ENCODE measurements at places on chromosomes 4 and X. TPM values are rescaled to one million over a fixed set of nuclear protein-coding genes. Genes with fewer than 3 reads are reported as not detected.

The FDCSP gene
- total RNA-seq = not detected

The USP26 gene
- not detected for total RNA-seq

The CDX4 gene
- total RNA-seq = not detected

The MAML3 gene
- total RNA-seq = 0.32 TPM

The MAGEA10 gene
- not detected for total RNA-seq

The SLC26A1 gene
- 0.49 TPM for total RNA-seq

The SMR3B gene
- total RNA-seq = not detected

- no peaks in the 10 kb centered on the region for H3K27me3 ChIP-seq
- peak within 1 kb of the TSS; percentile 93 for H3K27ac ChIP-seq
- peaks cover 12% of the 10 kb centered on the region for H3K4me1 ChIP-seq
- peak within 1 kb of the TSS; percentile 99 for H3K4me3 ChIP-seq
- peak; percentile 68 for DNase-seq
- H3K36me3 ChIP-seq = peaks cover 6% of the 10 kb centered on the region
These were observed at the start of gene WDR45 for GRCh38 chrX:49079489-49080428. Gene WDR45 (minus strand): TSS chrX:49079887. CDS start chrX:49078095, 1,792 bp downstream.

GRCh38 chr4:143281507-143282190 lies 55.0 kb upstream of the GAB1 start:
- no peak for DNase-seq
- peaks cover 4% of the 10 kb centered on the region for H3K27me3 ChIP-seq
- H3K4me3 ChIP-seq = no peak overlapping the region
- H3K4me1 ChIP-seq = no peaks in the 10 kb centered on the region

DNA sequence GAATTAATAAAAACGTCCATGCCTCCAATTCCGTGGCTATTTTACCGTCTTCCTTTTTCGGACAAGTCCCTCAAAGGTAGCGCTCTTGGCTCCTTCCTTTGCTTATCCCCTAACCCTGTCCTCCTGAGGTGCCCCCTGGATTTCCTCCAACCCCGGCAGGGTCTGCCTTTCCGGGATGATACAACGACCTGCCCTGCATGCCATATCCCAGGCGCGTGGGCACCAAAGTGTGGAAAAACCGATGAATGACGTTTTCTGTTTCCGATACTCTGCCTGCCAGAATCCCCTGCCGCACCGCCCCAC lies 706 bp upstream of the CSTF2 start:
- no peak for DNase-seq
- peak overlapping the region; percentile 84 for H3K4me3 ChIP-seq
- peaks cover 7% of the 10 kb centered on the region for H3K4me1 ChIP-seq

DNA sequence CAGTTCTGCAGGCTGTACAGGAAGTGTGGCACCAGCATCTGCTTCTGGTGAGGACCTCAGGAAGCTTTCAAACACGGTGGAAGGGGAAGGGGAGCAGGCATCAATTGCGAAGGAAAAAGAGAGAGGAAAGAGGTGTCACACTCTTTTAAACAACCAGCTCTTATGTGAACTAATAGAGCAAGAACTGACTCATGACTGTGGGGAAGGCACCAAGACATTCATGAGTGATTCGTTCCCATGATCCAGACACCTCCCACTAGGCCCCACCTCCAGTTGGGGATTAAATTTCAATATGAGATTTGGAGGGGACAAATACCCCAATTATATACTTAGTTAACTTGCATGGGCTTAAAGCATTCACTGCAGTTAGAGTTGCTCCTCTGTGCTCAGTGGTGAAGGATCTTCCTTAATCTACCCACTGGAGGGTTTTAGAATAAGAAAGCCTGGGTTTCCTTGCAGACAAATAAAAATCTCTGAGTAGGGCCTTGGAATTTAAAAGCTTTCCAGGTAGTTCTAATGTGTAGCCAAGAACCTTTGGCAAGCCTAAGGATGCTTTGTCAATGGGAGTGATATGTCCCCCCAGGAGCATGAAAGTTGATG lies 60.0 kb downstream of the SYNPO2 start:
- no peak overlapping the region for H3K4me3 ChIP-seq
- no peak for DNase-seq
- H3K27me3 ChIP-seq = peaks cover 12% of the 10 kb centered on the region
- H3K36me3 ChIP-seq = no peaks in the 10 kb centered on the region
- no peaks in the 10 kb centered on the region for H3K4me1 ChIP-seq
- H3K27ac ChIP-seq = no peak overlapping the region

- H3K36me3 ChIP-seq = peaks cover 12% of the 10 kb centered on the region
- peak overlapping the region; percentile 90 for H3K4me3 ChIP-seq
- peak overlapping the region; percentile 80 for H3K27ac ChIP-seq
These were observed 636 bp upstream of the TIMM8A start for GRCh38 chrX:101349193-101349562.

- no peak for DNase-seq
- H3K27me3 ChIP-seq = no peaks in the 10 kb centered on the region
- H3K4me1 ChIP-seq = peaks cover 24% of the 10 kb centered on the region
- H3K36me3 ChIP-seq = peaks cover 31% of the 10 kb centered on the region
These were observed 69.3 kb upstream of the CCDC160 start for GRCh38 chrX:134167591-134168203.

DNA sequence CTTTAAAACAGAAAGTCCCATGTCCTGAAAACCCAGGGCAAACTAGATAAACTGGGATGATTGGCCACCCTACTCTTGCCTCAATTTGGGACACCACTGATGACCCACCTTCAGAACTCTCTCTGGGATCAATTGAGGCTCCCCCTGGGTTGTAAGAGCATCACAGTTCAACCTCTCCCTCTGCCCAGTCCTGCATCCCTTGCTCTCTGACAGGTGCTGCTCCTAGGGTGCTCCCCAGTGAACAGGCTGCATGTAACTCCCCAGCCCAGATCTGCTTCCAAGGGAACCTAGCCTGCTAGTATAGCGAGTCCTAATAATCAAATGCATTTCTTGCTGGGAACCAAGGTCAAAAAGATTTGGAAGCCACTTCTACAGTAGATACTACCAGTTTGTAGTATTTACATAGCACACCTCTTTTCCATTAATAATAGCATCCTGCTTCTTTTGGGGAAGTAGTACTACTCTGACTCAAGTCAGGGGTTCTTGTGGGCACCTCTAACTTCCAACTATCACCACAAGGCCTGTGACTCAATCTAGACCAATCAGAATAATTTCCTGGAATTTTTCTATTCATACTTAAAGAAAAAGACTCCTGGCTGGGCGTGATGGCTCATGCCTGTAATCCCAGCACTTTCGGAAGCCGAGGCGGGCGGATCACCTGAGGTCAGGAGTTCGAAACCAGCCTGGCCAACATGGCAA lies 42.1 kb upstream of the SPINK2 start:
- DNase-seq = no peak
- peaks cover 2% of the 10 kb centered on the region for H3K27me3 ChIP-seq
- no peaks in the 10 kb centered on the region for H3K36me3 ChIP-seq
- H3K4me1 ChIP-seq = no peaks in the 10 kb centered on the region

DNA sequence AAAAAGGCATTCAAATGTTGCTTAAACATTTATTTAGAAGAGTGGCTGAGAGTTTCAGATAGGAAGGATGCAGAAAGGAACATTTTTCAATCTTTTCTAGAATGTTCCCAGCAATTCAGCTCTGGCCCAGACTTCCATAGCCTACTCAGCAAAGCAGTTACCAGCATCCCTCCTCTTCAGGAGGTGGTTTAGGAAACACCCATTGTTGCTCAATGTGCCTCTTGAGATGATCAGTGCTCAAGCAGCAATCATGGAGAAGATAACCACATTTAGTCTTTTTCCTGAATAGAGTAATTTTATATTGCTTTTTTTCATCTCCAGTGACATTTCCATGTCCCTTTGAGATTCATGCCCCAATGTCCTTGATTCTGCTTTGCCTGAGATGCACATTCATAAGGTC lies 328.7 kb upstream of the PPARGC1A start:
- no peak for DNase-seq
- no peak overlapping the region for H3K4me3 ChIP-seq
- H3K4me1 ChIP-seq = no peaks in the 10 kb centered on the region

- H3K4me3 ChIP-seq = no peak overlapping the region
- H3K27ac ChIP-seq = no peak overlapping the region
- H3K27me3 ChIP-seq = no peaks in the 10 kb centered on the region
- no peak for DNase-seq
These were observed 26.8 kb upstream of the DUSP21 start for GRCh38 chrX:44817029-44817428.

- H3K27me3 ChIP-seq = peaks cover 9% of the 10 kb centered on the region
- H3K27ac ChIP-seq = no peak overlapping the region
- H3K4me3 ChIP-seq = peak overlapping the region; percentile 75
- no peak for DNase-seq
These were observed 554 bp downstream of the CDKL5 start for GRCh38 chrX:18426004-18426320.

- H3K27me3 ChIP-seq = peaks cover 22% of the 10 kb centered on the region
- no peak overlapping the region for H3K27ac ChIP-seq
- H3K4me1 ChIP-seq = no peaks in the 10 kb centered on the region
- no peak for DNase-seq
- H3K36me3 ChIP-seq = no peaks in the 10 kb centered on the region
- H3K4me3 ChIP-seq = no peak overlapping the region
These were observed 14.7 kb upstream of the GSX2 start for GRCh38 chr4:54085284-54085683.

DNA sequence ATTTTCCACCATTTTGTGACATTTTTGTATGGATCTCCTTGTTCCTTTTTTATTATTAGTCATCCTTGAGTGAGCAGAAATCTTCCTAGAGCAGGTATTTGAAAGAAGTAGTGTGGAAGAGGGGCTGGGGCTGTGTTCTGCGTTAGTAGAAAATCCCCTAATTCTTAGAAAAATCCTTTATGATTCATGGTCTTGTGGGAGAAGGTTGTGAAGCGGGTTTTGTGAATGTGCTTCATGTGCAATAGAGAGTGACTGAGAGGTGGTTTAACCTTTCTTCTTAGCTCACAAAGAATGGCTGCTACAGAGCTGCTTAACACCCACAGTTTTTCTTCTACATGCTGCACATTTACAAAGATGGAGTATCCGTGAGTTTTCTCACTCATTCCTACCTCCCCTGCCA lies 220.5 kb downstream of the IDS start:
- H3K27me3 ChIP-seq = no peaks in the 10 kb centered on the region
- H3K4me1 ChIP-seq = peaks cover 17% of the 10 kb centered on the region
- H3K27ac ChIP-seq = peak overlapping the region; percentile 51

- H3K36me3 ChIP-seq = no peaks in the 10 kb centered on the region
- no peak for DNase-seq
- H3K27ac ChIP-seq = no peak overlapping the region
- H3K4me1 ChIP-seq = no peaks in the 10 kb centered on the region
- no peaks in the 10 kb centered on the region for H3K27me3 ChIP-seq
These were observed 139.9 kb downstream of the HDX start for GRCh38 chrX:84362184-84362838.

GRCh38 chr4:139501927-139502899 lies 48.3 kb downstream of the RAB33B start:
- DNase-seq = no peak
- H3K4me3 ChIP-seq = no peak overlapping the region
- no peaks in the 10 kb centered on the region for H3K27me3 ChIP-seq
- peaks cover 6% of the 10 kb centered on the region for H3K36me3 ChIP-seq
- no peaks in the 10 kb centered on the region for H3K4me1 ChIP-seq
- no peak overlapping the region for H3K27ac ChIP-seq

DNA sequence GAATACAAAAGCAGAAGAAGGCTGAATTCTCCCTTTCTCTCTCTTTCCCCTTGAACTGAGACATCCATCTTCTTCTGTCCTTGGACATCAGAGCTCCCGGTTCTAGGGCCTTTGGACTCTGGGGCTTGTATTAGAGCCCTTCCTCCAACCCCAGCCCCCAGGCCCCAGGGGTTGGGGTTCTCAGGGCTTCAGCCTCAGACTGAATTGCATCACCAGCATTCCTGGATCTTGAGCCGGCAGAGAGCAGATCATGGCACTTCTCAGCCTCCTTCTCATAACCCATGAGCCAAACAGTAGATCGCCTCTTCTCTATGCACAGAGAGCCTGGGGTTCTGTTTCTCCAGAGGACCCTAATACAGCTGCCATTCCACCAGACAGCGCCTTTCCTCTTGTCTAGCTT lies 25.3 kb upstream of the CLDN24 start:
- peaks cover 6% of the 10 kb centered on the region for H3K27me3 ChIP-seq
- no peaks in the 10 kb centered on the region for H3K36me3 ChIP-seq
- no peak overlapping the region for H3K27ac ChIP-seq

DNA sequence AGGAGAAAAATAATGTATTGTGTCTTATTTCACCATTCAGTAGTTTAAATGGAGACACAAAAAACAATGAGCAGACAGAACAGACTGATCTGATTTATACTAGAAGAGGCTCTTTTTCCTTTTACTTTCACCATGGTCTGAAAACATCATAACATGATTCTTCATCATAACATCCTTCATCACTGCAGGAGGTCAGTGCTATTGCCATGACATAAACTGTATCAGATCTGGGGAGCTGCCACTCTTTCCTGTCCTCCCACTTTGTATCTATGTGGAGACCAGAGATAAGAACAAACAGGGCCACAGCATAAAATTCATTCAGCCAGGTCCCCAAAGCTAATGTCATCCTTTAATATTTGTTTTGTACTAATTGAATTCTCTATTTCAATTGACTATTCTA lies 25.2 kb downstream of the SOD3 start:
- no peak overlapping the region for H3K4me3 ChIP-seq
- no peak for DNase-seq
- H3K36me3 ChIP-seq = no peaks in the 10 kb centered on the region
- H3K4me1 ChIP-seq = no peaks in the 10 kb centered on the region

DNA sequence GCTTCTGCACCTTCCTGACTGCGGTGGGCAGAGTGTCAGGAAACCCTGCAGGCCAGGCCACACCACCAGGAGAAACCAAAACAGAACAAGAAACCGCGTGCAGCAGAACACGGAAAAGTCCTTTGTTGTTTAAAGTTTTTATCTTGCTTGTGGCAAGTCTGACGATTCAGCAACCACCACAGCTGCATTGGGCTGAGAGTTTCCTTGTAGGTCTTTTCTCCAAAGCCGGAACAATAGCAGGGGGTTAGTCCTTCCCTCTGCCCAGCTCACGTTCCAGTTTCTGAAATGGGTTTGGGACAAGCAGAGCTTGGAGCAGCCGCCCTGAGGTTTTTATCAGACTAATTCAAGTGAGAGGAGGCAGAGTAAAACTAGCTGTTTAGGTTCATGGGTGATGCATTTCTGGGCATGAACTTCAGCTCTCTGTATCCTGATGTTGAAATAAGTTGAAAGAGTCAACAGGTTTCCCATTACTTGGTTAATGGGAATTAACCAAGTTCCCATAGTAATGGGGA lies 216.9 kb downstream of the PTTG2 start:
- peaks cover 68% of the 10 kb centered on the region for H3K4me1 ChIP-seq
- DNase-seq = peak; percentile 64

DNA sequence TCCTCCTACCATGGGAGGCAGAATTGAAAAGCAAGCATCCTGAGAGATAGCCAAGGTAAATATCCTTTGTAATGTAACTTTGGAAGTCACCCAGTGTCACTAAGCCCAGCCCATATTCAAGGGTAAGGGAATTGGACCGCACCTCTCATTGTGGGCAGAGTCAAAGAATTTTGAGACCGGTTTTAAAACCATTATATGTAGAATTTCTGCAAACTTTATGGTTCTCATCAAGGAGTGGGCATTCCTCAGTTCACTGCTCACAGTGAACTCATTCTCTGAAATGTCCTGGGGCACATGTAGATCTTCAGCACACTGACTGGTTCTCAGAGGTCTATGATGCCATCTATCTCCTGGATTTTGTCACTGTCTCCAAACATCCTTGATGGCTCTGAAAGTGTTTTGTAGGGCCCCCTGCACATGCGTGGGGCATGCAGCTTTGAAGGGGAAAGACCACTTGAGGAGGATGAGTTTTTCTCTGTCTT lies 35.3 kb upstream of the CHRNA9 start:
- no peak for DNase-seq
- H3K27ac ChIP-seq = no peak overlapping the region
- no peak overlapping the region for H3K4me3 ChIP-seq

- H3K27me3 ChIP-seq = no peaks in the 10 kb centered on the region
- H3K36me3 ChIP-seq = peaks cover 32% of the 10 kb centered on the region
- no peak for DNase-seq
- H3K4me1 ChIP-seq = no peaks in the 10 kb centered on the region
- no peak overlapping the region for H3K4me3 ChIP-seq
These were observed 84.7 kb downstream of the PPA2 start for GRCh38 chr4:105389167-105389566.

Measured in activated T-helper 1 cell treated with anti-CD3 and anti-CD28 coated beads, Interleukin-12 subunit alpha, Interleukin-12 subunit beta, Interleukin-2, Interleukin-4 antibody, amounts not matched to agents 30 ng/mL and 10 ng/mL and 1 ng/mL, durations not matched to agents 14 hours and 24 hours and 36 hours (primary cell).